ENCODE measurements at places on chromosomes 16 and 17.

- DNase-seq: no peak
Observed at GRCh38 chr17:81409190-81409935, 14.1 kb downstream of the BAHCC1 start.

GRCh38 chr17:48121923-48122664, 14.5 kb downstream of the SNX11 start:
- DNase-seq: no peak

DNA sequence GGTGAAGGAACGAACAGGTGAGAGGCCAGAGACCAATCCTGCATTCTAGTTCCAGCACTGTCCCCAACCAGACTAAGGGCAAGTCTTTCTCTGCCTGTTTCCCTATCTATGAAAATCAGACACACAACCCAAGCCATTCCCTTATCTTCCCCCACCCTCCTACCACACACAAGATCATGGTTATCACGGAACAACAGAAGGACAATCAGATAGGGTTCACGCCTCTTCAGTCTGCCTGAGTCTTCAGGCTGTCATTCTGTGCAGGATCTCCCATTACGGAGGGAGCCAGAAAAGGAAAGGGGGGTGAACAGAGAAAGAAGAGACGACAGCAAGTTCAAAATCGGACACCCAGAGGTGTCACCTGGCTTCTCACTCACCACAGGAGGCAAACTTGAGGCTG, 11.1 kb downstream of the TLE7 start:
- DNase-seq: no peak

DNA sequence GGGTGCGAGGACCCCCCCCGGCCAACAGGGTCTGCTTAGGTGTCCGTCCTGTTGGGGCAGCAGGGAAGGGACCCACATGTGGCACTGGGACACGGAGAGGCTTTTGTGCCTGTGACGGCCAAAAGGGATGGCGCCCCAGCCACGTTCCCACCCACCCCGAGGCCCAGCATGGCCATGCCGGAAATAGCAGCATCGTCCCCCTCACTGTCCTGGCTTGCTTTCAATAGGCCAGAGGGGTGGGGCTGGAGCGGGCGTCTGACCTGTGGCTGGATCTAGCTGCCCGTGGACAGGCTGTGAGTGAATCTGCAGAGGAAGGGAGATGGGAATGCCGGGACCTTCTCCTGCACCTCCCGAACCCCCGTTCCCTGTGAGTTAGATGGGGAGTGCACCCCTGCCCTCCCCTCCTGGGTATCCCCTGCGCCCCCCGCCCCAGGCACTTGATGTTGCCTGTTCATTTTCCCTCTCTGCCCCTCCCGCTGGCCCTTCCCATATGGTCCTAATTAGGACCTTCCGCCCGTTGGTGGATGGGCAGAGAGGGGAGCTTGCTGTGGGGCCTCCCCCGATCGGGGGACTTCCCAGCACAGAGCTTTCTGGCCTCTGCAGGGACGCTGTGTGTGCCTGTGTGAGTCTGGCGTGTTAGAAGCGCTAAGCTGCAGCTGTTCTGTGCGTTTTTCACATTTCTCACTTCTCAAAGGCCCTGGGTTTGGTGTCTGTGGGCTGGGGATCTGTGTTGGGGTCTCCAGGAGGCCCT, 292.8 kb downstream of the SEC14L1 start:
- no peak for DNase-seq

DNA sequence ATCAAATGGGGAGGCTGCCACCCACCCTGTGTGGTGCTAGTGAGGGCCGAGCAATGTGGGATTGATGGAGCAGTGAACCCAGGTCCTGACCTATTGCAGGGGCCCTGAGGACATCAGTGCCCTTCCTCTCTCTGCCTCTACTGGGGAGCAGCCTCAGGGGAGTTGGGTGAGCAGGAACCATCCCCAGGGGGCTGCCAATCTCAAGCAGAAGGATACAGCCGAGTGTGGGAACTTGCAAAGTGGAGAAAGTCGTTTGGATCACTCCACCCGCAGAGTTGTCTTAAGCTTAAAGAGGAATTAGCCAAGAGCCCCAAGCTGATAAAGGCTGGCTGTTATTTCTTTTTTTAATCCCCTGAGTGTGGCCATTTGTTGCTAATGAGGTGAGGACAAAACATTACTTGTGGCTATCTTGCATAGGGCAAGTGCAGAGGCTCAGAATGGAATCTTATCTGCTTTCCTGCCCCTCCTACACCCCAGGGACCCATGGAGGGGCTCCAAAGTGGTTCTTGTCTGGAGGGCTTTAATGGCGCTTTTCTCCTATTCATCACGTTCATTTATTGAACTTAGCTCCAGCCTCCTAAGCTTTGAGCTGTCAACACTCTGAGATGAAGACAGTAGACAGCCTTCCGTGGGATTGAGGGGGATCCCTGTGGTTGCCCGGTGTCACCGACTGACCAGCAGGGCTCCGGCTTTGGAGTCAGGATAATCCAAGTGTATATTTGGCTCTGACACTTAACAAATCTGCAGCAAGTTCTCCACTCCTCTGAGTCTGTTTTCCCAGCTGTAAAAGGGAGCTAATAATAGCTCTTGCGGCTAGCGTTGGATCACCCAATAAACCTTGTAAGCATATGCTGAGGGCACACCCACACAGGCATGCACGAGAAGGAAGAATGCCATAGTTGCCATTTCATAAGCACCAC, 45.1 kb downstream of the MYH11 start:
- no peak for DNase-seq

- no peak for DNase-seq
Observed at GRCh38 chr17:72345088-72345487, 224.3 kb downstream of the SOX9 start.

DNA sequence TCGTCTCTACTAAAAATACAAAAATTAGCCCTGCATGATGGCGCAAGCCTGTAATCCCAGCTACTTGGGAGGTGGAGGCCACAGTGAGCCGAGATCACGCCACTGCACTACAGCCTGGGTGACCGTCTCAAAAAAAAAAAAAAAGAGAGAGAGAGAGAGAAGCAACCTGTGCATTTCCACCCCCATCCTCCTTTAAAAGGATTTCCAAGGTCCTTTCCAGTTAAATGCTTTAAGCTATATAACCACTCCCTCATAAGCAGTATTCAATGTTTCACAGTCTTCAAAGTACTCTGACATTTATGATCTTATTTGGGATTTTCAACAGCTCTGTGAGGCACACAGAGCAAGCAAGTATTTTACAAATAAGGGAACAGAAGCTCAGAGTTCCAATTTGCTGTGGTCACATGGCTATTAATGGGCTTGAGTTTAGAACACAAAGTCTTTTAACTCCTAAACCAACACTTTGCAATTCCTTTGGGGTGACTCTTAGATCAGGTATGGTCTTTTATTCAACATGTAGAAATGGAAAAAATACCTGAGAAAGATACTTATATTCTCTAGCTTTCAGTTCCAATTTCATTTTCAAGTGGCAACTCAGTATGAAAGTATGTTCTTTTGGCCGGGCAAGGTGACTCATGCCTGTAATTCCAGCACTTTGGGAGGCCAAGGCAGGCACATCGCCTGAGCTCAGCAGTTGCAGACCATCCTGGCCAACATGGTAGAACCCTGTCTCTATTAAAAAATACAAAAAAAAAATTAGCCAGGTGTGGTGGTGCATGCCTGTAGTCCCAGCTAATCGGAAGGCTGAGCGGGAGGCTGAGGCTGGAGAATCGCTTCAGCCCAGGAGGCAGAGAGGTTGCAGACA, 31.3 kb downstream of the SPOP start:
- peak; percentile 54 for DNase-seq

GRCh38 chr16:28000314-28001169, 63.0 kb downstream of the GSG1L start:
- no peak for DNase-seq

DNA sequence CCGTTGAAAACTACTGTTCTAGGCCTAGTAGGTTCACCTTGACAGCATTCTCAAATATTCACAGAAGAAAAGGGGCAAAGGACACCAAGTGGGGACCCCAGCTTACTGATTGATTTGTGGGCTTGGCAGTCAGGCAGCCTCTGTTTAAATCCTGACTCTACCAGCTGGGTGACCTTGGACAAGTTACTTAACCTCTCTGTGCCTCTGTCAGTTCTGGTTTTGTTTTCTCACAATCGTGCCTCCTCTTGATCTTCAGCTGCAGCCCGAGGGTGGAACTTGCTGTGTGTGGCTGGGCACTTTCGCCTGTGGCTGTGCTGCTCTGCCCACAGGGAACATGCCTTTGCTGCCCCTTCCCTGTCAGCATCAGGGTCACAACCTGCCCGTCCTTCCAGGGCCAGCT, 17.8 kb downstream of the RAP1GAP2 start:
- no peak for DNase-seq

DNA sequence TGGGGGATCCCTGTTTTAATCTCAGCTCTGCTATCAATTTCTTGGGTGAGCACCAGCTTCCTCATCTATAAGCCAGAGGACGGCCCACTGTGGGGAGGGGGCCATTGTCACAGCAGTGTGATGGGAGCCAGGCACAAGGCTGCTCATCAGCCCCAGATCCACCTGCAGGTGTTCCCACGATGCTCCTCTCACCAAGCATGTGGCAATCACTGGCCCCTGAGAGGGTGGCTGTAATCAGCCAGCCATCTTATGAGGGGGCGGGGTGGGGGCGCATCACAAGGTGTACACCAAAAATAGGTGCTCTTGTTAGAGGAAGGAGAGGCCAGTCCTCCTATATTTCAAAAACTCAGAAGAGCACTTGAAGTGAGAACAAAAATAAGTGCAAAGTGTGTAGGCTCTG, 31.2 kb downstream of the HNF1B start:
- no peak for DNase-seq

- no peak for DNase-seq
Observed at GRCh38 chr17:8284126-8284525, 4.3 kb upstream of the RANGRF start.

GRCh38 chr16:69720822-69721430, 5.4 kb downstream of the NQO1 start:
- DNase-seq: no peak
